ENCODE measurements at places on chromosomes 12 and 14.

- no peak for DNase-seq
Observed at GRCh38 chr14:95727056-95727700, 13.3 kb upstream of the TCL1A start.

- peak; percentile 77 for DNase-seq
Observed at GRCh38 chr12:109775172-109775881, 57.9 kb downstream of the TRPV4 start.

GRCh38 chr12:106303202-106303820, 778 bp downstream of the TCP11L2 start:
- peak; percentile 94 for DNase-seq

DNA sequence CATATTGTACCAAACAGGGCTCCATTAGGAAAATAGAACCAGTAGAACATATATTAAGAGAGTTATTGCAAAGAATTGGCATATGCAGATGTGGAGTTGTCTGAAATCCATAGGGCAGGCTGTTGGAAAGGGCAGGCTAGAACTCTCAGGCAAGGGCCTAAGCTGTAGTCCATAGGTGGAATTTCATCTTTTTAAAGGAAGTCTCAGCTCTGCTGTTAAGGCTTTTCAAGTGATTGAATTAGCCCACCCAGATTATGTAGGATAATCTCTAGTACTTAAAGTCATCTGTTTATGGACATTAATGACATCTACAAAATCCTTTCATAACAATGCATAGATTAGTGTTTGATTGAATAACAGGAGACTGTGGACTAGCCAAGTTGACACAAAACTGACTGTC, 59.4 kb downstream of the RAD51B start:
- DNase-seq, result no peak

DNA sequence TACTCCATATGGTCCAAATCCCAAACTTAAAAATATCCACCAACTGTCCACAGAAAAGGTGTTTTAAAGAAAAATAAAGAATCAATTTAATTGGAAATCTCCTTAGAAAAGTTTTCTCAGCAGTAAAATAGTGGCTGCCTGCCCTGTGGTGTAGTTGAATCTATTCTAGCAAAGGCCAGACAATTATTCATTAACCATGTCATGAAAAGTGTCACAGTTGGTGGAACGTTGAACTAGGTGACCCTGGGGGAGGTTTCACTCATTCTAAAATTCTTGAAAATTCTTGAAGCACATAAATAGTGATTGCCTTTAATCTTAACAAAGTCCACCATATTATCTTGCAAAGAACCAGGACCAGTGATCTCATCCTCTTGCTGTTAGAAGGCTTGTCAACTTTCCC, 78.4 kb upstream of the GZMB start:
- no peak for DNase-seq

GRCh38 chr14:57171363-57171762, 97.3 kb downstream of the EXOC5 start:
- no peak for DNase-seq

- no peak for DNase-seq
Observed at GRCh38 chr14:24315243-24315806, 4.0 kb downstream of the LTB4R start.

DNA sequence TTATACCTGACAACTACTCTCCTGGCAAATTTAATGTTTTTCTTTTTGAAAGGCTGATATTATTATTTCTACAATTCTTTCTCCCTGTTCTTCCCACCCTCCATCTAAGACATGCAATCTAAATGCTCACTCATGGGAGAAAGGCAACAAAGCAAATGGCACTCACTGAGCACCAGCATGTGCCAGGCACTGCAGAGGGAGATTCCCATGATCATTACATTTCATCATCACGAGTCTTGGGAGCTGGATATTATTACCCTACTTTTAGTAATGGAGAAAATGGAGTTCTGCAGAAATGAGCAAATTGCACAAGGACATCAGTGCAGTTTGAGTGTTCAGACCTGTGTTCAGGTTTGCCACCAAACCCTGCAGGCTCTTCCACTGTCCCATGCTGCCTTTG, 27.9 kb downstream of the PPM1H start:
- no peak for DNase-seq

GRCh38 chr12:19799216-19799615, 359.9 kb downstream of the AEBP2 start:
- no peak for DNase-seq

- DNase-seq, result no peak
Observed at GRCh38 chr12:53695152-53696145, 19.6 kb upstream of the ATP5MC2 start.

DNA sequence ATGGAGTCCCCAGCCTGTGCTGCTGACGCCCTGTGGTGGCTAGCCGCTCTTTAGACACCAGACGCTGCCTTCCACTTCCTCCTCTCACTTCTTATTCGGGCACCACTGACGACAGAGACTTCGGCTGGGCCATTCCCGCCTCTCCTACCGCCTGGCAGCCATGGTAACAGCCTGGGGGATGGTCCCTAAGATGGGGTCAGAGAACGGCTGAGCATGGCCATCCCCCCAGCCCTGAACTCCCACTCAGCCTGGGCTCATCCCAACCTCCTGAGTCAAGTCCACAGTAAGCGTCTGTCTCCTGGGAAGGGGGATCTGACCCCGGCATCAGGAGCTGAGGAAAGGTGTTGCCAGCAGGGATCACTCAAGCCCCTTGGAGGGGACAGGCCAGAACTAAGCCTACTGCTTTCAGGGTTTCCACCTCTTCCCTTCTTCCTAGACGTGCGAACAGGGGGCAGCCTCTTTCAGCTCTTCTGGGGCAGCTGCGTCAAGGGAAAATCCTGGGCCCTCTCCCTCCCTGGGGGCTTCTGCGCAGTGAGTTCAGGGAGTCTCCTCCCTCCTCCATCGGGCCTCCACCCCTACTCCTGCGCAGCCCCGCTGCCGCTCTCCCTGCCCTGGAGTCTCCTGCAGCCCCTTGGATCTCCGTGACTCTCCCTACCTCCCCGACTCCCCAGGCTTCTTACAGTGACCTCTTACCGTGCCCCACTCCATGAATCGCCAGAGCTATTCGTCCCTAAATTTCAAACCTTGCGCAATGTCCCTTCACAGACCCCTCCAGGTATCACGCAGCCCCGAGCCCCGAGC, 643 bp upstream of the TAMALIN start:
- DNase-seq, result no peak

GRCh38 chr12:50234347-50234746, 49.0 kb downstream of the LIMA1 start:
- no peak for DNase-seq

DNA sequence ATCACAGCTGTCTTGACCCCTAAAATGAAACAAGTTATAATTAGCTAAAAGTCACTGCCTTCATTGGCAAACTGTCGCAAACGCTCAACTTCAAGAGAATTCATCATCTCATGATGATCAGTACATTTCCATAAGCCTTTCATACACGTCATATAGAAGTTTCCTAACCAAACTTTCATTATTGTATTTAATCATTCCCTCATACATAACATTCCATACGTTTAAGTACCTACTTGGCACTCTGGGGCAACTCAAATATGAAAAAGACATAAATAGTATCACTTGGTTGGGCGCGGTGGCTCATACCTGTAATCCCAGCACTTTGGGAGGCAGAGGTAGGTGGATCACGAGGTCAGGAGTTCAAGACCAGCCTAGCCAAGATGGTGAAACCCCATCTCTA, 12.4 kb upstream of the PPP2R5E start:
- no peak for DNase-seq
